ENCODE measurements at places on chromosomes 13 and 19.

GRCh38 chr19:54207983-54208783, 7.5 kb downstream of the RPS9 start:
- no peak for DNase-seq

GRCh38 chr13:48652851-48653471, 768 bp upstream of the CYSLTR2 start:
- no peak for DNase-seq

GRCh38 chr19:8321067-8321985, at the start of the genes NDUFA7 and RPS28:
TSS of gene NDUFA7 (minus strand) at chr19:8321375. CDS start at chr19:8321358, 17 bp downstream.
TSS of gene RPS28 (plus strand) at chr19:8321496. CDS start at chr19:8321531, 35 bp downstream.
- DNase-seq, result peak; percentile 94

DNA sequence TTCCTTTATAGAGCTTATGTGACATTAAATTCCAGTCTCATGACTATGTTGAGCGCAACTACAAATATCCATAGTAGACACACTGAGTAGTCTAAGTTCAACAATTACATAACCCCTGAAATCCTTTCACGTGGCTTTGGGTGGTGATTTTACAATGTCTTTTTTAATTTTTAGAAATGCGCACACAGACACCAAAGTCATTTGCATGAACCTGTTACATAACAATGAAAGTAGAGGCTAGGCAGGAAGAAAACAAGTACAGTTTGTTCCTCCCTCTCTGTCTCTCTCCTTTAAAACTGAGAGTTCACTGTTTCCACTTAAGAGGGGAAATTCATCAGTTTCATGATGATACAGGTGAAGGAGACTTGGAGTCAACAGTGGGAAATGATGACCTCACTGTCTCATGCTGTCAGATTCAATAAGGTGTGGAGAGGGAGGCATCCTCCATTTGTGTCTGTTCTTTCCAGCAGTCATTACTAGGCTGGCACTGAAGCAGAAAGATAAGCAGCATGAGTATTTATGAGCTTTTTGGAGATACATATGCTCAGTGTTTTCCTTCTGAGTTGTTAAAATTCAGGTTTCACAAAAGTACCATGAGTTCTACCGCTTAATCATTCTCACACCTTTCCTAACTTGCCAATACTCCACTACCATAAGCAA, 201.8 kb downstream of the LHFPL6 start:
- no peak for DNase-seq

GRCh38 chr19:10918359-10918758, 10.1 kb downstream of the YIPF2 start:
- DNase-seq, result no peak

- peak; percentile 49 for DNase-seq
These were observed 3.6 kb upstream of the REXO1 start for GRCh38 chr19:1851654-1852580.

DNA sequence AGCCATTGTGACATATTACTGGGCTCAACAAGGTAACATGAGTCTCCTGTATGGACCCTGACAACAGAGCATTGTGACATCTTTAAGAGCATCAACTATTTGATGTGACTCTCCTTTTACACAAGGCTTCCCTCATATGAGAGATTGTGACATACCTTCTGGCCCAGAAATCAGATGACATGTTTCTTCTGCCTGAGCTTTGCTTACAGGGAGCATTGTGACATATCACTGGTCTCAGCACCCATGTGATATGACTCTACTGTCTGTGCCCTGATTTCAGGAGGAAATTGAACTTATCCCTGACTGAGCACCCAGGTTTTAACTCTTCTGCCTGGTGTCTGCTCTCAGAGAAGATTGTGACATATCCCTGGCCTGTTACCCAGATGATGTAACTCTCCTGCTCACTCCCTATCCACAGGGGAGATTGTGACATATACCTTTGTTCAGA, 15.9 kb upstream of the ZNF681 start:
- DNase-seq, result no peak

DNA sequence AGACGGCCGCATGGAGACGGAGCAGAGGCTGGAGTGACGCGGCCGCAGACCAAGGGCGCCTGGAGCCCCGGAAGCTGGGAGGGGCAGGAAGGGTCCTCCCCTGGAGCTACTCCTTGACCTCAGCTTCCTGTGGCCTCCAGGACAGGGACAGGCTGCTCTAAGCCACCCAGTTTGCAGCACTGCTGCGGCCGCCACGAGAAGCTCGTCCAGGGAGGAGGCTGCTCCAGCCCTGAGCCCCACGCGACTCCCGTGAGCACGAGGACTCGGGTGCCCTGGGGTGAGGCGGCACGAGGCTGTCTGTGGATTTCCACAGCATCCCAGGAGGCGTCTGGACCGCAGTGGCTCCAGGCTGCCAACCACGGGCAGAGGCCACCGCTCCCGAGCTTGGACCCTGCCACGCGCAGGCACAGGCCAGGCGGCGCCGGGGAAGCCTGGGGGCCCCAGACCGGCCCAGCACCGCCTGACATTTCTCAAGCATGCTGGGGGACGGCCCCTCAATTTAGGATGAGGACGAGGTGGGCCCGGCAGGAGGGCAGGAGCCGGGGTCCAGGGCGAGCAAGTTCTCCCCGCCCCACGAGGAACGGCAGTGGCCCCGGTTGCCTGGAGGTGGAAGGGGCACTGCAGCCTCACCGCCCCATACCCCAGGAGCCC, 10.7 kb downstream of the SBNO2 start:
- no peak for DNase-seq

DNA sequence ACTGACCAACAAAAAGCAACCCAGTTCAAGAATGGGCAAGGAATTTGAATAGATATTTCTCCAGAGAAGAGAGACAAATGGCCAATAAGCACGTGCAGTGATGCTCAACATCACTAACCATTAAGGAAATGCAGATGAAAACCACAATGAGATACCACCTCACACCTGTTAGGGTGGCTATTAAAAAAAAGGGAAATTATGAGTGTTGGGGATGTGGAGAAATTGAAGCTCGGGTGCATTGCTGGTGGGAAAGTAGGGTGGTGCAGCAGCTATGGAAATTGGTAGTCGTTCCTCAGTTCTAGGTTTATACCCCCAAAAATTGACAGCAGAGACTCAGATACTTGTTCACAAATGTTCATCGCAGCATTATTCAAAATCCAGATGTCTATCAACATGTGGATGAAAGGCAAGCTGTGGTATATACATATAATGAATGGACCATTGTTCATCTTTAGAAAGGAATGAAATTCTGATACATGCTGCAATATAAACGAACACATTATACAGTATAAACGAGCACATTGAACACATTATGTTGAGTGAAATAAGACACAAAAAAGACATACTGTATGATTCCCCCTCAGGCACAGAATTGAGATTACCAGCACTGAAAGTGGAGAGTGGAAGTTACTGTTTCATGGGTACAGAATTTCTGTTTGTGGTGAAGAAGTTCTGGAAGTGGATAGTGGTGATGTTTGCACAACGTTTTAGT, 927 bp downstream of the CHAMP1 start:
- DNase-seq, result no peak

DNA sequence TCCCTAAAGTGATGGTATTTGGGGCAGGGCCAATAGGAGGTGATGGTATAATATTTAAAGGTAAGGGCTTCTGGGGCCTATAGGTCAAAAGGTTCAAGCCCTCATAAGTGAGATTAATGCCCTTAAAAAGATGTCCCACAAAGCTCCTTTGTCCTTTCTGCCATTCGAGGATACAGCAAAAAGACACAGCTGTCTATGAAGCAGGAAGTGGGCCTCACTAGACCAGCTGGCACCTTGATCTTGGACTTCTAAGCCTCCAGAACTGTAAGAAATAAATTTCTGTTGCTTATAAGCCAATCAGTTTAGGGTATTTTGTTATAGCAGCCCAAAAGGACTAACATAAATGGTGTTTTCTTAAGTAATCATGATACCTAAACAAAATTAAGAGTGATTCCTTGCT, 27.2 kb upstream of the POU4F1 start:
- DNase-seq, result no peak

GRCh38 chr19:15251010-15251748, 18.9 kb upstream of the EPHX3 start:
- DNase-seq, result no peak

DNA sequence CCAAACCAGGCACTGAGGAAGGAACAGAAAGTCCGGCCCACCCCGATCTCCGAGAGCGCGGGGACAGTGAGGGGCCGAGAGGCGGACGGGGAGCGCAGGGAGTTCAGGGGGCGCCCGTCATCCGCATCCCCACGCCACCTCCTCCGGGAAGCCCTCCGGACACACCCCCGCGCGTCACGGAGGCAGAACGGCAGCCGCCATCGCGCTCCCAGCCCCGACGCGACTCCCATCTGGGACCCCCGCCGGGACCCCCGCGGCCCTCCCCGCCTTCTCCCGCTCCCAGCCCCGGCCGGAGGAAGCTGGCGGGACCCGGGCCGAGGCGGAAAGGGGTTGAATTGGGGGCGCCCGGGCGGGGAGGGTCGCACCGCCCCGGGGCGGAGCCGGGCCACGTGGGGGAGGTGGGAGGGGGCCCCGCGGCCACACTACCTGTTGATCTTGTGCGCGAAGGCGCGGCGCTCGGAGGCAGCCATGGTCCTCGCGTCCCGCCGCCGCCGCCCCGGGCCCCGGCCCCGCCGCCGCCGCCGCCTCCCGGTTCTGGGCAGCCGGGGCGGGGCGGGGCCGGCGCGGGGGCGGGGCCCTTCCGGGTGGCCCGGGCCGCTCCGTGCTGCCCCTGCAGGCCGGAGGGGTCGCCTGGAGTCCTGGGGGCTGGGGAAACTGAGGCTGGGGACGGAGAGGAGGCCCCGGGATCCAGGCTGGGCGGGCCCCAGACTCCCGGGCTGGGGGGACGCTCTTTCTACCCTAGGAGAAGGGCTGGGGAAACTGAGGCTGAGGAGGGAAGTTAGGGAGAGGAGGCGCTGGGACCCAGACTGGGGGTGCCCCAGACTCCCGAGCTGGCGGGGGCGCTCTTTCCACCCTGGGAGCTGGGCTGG, at the start of gene DOCK6:
Gene DOCK6 (minus strand): TSS at position 554 of the 869 bp plus-strand sequence. CDS start 84 bp downstream, at position 470.
- no peak for DNase-seq

- no peak for DNase-seq
These were observed 1.6 kb downstream of the TRIM28 start for GRCh38 chr19:58545286-58546018.

- DNase-seq, result no peak
These were observed 23.2 kb upstream of the CYP2A13 start for GRCh38 chr19:41064974-41065569.

- no peak for DNase-seq
These were observed 820.5 kb upstream of the ATXN8OS start for GRCh38 chr13:69287050-69287698.

DNA sequence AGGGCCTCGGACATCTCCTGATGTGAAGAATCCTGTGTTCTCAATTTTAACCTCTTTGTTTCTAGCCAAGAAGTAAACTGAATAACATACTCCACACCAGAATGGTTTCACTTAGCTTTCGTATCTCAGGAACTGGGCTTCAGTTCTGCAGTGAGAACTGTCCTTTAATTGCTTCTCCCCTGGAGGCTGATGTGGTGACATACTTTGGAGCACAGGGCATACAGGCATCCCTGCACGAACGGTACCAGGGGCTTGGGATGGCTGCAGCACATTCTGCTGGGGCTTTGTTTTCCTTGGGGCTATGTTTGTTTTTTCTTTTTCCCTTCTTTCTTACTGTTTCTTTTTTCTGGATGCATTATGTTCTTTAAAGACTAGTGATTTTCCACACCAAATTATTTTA, 230.5 kb downstream of the TM9SF2 start:
- DNase-seq, result no peak

- no peak for DNase-seq
These were observed 894.3 kb downstream of the EFNB2 start for GRCh38 chr13:105641121-105641520.

DNA sequence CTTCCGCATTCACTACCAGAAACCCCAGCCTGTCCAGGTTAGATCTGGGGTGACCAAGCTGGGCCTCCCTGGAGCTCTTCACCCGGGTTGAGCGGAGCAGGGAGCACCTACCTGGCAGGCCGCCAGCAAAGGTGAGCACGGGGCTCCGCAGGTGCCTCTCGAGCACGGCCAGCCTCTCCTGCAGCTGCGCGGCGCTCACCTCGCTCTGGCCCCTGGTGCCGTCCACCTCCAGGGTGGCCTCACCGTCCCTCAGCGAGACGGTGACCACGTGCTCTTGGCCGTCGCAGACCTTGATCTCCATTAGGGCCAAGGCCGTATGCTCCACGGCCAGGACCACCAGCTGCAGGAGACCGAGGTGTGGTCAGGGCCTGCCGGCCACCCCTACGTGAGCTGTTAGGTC, 42.0 kb downstream of the GAS6 start:
- DNase-seq, result no peak

DNA sequence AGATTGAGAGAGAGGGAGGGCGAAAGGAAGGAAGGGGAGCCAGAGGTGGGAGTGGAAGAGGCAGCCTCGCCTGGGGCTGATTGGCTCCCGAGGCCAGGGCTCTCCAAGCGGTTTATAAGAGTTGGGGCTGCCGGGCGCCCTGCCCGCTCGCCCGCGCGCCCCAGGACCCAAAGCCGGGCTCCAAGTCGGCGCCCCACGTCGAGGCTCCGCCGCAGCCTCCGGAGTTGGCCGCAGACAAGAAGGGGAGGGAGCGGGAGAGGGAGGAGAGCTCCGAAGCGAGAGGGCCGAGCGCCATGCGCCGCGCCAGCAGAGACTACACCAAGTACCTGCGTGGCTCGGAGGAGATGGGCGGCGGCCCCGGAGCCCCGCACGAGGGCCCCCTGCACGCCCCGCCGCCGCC, at the start of gene TNFSF11:
Gene TNFSF11 (plus strand): TSS at position 142 of the 400 bp plus-strand sequence. CDS start 152 bp downstream, at position 294.
- peak; percentile 2 for DNase-seq

GRCh38 chr19:15280915-15281683, 48.9 kb upstream of the EPHX3 start:
- no peak for DNase-seq

GRCh38 chr19:36488118-36488845, 1.1 kb downstream of the ZNF566 start:
- no peak for DNase-seq

DNA sequence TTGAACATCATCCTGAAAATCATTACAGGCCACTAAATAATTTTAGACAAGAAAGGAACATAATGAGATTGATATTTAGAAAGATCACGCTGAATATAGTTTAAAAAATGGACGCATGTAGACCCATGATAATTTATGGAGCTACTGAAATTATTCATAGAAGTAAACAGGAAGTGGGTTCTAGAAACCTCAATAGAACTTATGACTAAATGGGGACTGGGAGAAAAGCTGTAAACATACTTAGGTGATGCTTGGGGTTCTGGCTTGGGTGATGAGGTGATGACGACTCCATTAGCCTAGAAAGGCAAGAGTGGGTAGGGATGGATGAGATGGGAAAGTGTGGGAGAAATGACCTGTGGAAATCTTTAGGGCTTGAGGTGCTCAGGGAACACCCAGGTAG, 484.0 kb downstream of the MYO16 start:
- no peak for DNase-seq
